Mammary epithelial cell (primary cell): ENCODE measurements at places on chromosomes 7 and 10. TPM values are rescaled to one million over a fixed set of nuclear protein-coding genes. Genes with fewer than 3 reads are reported as not detected.

Gene CHAT
- total RNA-seq, result not detected

Gene HTR5A
- not detected in 2 replicates for total RNA-seq

Gene DDIT4
- 772 and 942 TPM in 2 replicates for total RNA-seq

Gene C10orf105
- total RNA-seq, result not detected in 2 replicates

Gene CYP2C19
- not detected in 2 replicates for total RNA-seq

Gene FOXI2
- not detected in 2 replicates for total RNA-seq

Gene PROSER2
- total RNA-seq, result 56.3 TPM

Gene FEZF1
- total RNA-seq, result not detected in 2 replicates

Gene TUBAL3
- 0.35 and 0.73 TPM in 2 replicates for total RNA-seq

Gene TCERG1L
- 0.17 TPM for total RNA-seq

Gene SPRN
- 0.13 and 0.33 TPM in 2 replicates for total RNA-seq

Gene SP4
- 2.8 TPM for total RNA-seq

Gene CALML3
- 327 and 704 TPM in 2 replicates for total RNA-seq

Gene SFR1
- 7.4 and 16.4 TPM in 2 replicates for total RNA-seq

Gene LIPJ
- not detected in 2 replicates for total RNA-seq

Gene FIS1
- 160 and 180 TPM in 2 replicates for total RNA-seq

Gene FOXK1
- 32.7 TPM for total RNA-seq

Gene TBC1D12
- total RNA-seq, result 15.7 TPM

Gene ASIC3
- 1.8 and 4.5 TPM in 2 replicates for total RNA-seq
